ENCODE measurements at places on chromosomes 16 and 17.

- no peaks in the 10 kb centered on the region for H3K36me3 ChIP-seq
- H3K27me3 ChIP-seq, result peaks cover 20% of the 10 kb centered on the region
- H3K27ac ChIP-seq, result no peak overlapping the region
- no peaks in the 10 kb centered on the region for H3K4me1 ChIP-seq
These were observed 19.9 kb upstream of the ZC3H18 start for GRCh38 chr16:88550246-88550661.

DNA sequence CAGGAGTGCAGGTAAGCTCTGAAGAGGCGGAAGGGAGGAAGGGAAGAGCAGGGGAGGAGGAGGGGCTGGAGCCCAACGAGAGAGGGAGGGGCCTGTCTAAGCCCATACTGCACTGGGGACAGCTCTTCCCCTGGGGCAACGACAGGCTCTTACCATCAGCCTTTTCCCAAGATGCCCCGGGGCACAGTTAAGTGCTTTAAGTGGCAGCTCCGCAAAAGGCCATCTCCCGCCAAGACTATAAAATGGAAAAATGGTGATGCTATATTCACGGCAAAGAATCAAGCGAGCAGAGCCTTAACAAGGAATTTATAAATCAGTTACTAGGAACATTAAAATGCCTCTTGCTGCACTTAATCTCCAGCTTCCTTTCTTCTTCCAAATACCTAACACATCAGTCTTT is 110.2 kb upstream of the NLRP1 start:
- DNase-seq, result no peak
- peaks cover 14% of the 10 kb centered on the region for H3K27me3 ChIP-seq
- no peak overlapping the region for H3K4me3 ChIP-seq
- H3K4me1 ChIP-seq, result no peaks in the 10 kb centered on the region
- no peak overlapping the region for H3K27ac ChIP-seq

GRCh38 chr16:86277221-86277620 is 233.1 kb upstream of the FOXF1 start:
- H3K27ac ChIP-seq, result no peak overlapping the region
- DNase-seq, result no peak
- no peaks in the 10 kb centered on the region for H3K27me3 ChIP-seq
- no peak overlapping the region for H3K4me3 ChIP-seq
- no peaks in the 10 kb centered on the region for H3K36me3 ChIP-seq
- no peaks in the 10 kb centered on the region for H3K4me1 ChIP-seq

- H3K4me3 ChIP-seq, result peak overlapping the region; percentile 6
- H3K27ac ChIP-seq, result no peak overlapping the region
- peaks cover 72% of the 10 kb centered on the region for H3K36me3 ChIP-seq
- H3K27me3 ChIP-seq, result no peaks in the 10 kb centered on the region
These were observed 46.3 kb upstream of the ICAM2 start for GRCh38 chr17:64066716-64067115.

DNA sequence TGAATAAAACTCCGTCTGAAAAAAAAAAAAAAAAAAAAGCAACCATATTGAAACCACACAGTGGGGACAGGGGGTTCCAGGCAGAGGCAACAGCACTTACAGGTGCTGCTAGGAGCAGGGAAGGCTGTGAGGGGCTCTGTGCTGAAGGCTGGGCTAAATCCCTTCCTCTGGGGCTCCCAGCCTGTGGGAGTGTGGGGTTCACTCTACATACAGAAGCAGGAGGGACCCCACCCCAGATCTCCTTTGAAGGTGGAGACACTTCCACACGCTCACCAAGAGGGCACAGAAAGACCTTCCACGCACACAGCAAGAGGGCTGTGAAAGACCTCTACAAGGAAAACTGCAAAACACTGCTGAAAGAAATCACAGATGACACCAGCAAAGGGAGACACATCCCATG is 53.9 kb downstream of the USP22 start:
- H3K4me1 ChIP-seq, result peaks cover 9% of the 10 kb centered on the region
- no peak overlapping the region for H3K27ac ChIP-seq
- no peak overlapping the region for H3K4me3 ChIP-seq
- DNase-seq, result peak; percentile 10
- H3K27me3 ChIP-seq, result no peaks in the 10 kb centered on the region

DNA sequence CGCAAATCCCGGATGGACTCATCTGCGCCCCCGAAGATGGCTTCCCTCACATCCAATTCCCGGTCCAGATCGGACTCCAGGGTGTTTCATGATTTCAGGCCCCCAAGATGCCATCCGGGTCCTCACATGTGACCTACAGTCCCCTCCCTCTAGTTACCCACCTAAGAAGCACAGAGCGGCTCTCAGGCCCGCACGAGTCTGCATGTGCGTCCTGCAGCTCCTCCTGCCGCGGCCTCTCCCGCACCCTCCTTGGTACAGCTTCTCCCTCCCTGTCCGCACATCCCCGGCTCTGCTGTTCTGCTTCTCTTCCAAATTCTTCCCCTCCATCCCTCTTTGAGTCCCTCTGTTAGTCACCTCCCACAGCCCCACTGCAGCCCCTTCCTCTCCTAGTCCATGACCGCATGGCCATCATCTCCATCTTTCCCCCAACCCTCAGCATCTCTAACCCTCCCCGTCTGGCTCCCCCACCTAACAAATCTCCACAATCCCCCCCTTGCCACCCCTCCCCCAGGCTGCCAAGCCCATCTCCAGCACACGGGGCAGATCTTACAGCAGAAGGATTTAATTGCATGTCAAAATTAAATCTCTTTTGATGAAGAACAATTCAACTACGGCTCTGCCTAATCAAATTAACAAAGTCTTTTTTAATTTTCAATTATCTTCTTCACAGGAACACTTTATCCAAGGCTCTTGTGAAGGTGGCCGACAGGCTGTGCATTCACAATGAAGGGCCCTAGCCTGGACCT is 231.0 kb downstream of the RBFOX3 start:
- H3K36me3 ChIP-seq, result no peaks in the 10 kb centered on the region
- no peaks in the 10 kb centered on the region for H3K4me1 ChIP-seq
- H3K27ac ChIP-seq, result no peak overlapping the region

GRCh38 chr17:66229783-66230538 is 746 bp upstream of the APOH start:
- H3K27me3 ChIP-seq, result no peaks in the 10 kb centered on the region
- peak overlapping the region; percentile 49 for H3K27ac ChIP-seq
- H3K36me3 ChIP-seq, result no peaks in the 10 kb centered on the region
- no peak overlapping the region for H3K4me3 ChIP-seq
- no peak for DNase-seq

- no peak overlapping the region for H3K27ac ChIP-seq
- no peak overlapping the region for H3K4me3 ChIP-seq
- DNase-seq, result no peak
- H3K4me1 ChIP-seq, result peaks cover 54% of the 10 kb centered on the region
These were observed 16.7 kb downstream of the PGS1 start for GRCh38 chr17:78395155-78395554.

- H3K4me3 ChIP-seq, result no peak overlapping the region
- H3K27me3 ChIP-seq, result no peaks in the 10 kb centered on the region
These were observed 70.3 kb downstream of the YPEL2 start for GRCh38 chr17:59401725-59402124.

GRCh38 chr17:77055453-77055852 is 85.3 kb upstream of the SEC14L1 start:
- H3K27me3 ChIP-seq, result peaks cover 49% of the 10 kb centered on the region
- H3K27ac ChIP-seq, result no peak overlapping the region
- no peak overlapping the region for H3K4me3 ChIP-seq
- DNase-seq, result no peak

DNA sequence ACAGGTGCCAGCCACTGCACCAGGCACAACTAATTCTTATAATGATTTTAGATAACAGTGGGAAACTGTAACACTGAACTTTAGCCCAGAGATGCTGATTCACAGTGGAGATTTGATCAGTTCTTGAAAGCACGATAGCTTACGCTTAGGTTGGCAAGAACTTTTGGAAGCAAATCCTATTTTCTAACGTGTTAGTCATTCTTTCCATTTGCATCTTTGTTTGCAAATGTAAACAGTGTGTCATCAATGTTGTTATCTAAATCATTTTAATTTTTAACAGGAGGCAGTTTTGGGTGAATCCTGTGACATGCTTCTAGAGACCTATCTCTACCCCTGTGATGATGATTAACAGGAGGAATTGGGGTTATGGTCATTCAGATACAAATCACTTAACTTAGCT is 35.7 kb upstream of the GNA13 start:
- H3K27ac ChIP-seq, result no peak overlapping the region
- no peak overlapping the region for H3K4me3 ChIP-seq
- H3K4me1 ChIP-seq, result no peaks in the 10 kb centered on the region
- no peaks in the 10 kb centered on the region for H3K36me3 ChIP-seq
- H3K27me3 ChIP-seq, result no peaks in the 10 kb centered on the region

DNA sequence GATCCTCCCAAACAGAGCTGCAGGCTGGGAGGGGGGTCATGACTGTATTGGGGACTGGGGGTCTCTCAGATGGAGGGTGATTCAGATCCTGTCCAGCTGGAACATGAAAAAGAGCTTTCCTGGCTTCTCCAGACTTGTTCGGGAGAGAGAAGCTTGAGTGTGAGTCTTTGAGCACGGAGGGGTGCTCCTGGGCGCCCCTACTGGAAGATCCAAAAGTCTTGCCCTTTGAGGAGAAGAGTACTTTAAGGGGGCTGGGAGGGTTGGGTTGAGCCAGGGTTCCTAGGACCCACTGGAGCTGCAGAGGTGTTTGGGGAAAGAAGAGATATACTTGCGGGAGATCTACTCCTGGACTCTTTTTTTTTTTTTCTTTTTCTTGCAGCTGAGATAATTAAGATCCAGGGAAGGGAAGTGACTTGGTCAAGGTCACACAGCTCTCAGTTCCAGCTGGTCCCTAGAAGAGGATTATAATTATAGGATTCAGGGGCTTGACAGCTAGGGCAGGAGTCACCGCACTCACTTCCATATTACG is 8.4 kb downstream of the RARA start:
- H3K4me1 ChIP-seq, result peaks cover 74% of the 10 kb centered on the region
- no peaks in the 10 kb centered on the region for H3K27me3 ChIP-seq
- H3K27ac ChIP-seq, result peak overlapping the region; percentile 98
- H3K36me3 ChIP-seq, result no peaks in the 10 kb centered on the region

GRCh38 chr17:32451879-32452278 is 7.6 kb downstream of the PSMD11 start:
- peaks cover 98% of the 10 kb centered on the region for H3K36me3 ChIP-seq
- H3K27me3 ChIP-seq, result no peaks in the 10 kb centered on the region
- no peak overlapping the region for H3K27ac ChIP-seq
- no peak overlapping the region for H3K4me3 ChIP-seq

DNA sequence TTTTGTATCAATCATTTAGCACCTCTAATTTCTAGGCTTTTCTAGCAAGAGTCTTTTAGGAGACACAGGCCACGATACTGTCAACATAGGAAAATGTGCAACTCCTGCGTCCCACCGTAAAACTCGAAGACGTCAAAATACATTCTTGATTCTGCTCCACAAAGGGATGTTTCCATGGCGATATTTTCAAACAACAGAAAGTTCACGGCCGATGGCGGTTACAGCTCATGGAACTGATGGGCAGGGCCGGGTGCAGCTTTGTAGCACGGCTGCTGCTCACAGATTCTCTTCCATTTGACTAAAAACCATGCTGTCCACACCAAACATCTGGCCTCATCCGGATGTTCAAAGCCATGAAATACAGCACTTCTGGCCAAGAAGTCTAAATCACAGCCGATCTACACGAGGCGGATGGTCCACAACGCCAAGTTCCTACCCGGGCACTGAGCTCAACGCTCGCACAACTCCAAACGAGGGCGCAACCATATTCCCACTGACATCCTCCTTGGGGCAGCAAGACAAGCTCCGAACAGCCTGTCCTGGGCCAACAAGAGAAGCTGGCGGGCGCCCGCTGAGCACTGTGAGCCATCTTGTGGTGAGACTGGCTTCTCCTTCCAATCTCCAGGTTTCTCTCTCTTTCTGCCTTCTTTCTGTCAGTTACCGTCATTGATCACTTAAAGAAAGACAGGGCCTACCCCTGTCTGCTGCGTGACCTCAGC is 79.8 kb downstream of the ZNF778 start:
- DNase-seq, result no peak
- H3K27me3 ChIP-seq, result no peaks in the 10 kb centered on the region
- peaks cover 36% of the 10 kb centered on the region for H3K4me1 ChIP-seq
- no peak overlapping the region for H3K4me3 ChIP-seq

DNA sequence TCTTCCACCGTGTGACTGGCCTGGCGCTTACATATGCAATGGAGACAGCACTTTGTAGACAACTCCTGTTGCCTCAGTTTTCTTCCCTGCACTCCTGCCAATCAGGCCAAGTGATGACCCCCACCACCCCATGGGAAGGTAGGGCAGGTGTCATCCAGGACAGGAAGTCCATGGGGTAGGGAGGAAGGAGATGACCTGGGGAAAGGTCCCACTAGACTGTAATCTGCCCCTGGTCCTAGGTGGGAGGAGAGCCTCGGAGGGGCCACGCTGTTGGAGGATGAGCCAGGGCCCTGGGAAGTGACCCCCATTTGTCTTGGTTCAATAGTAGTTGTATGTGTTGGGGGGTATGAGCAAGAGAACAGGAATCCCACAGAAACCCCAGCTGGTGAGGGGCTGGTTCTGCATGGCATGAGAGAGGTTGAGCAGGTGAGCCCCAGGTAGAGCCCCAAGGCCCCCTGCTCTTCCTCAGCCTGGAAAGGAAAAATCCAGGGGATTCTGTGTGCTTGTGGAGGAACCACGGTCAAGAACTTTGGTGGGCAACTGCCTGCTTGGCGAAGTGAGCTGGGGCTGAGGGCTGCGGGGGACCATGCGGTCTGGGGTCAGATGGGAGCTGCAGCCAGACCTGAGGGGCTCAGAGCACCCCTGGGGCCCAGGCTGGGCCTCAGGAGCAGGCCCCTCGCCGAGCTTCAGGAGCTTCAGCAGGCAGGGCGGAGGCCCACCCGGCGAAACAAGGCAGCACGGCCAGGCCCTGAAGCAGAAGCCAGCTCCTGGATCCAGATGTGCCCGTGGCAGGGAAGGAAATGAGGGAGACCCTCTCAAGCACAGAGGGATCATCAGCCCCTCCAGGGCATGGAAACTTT is 50.7 kb downstream of the NT5M start:
- no peak overlapping the region for H3K27ac ChIP-seq
- no peak overlapping the region for H3K4me3 ChIP-seq
- DNase-seq, result peak; percentile 57

DNA sequence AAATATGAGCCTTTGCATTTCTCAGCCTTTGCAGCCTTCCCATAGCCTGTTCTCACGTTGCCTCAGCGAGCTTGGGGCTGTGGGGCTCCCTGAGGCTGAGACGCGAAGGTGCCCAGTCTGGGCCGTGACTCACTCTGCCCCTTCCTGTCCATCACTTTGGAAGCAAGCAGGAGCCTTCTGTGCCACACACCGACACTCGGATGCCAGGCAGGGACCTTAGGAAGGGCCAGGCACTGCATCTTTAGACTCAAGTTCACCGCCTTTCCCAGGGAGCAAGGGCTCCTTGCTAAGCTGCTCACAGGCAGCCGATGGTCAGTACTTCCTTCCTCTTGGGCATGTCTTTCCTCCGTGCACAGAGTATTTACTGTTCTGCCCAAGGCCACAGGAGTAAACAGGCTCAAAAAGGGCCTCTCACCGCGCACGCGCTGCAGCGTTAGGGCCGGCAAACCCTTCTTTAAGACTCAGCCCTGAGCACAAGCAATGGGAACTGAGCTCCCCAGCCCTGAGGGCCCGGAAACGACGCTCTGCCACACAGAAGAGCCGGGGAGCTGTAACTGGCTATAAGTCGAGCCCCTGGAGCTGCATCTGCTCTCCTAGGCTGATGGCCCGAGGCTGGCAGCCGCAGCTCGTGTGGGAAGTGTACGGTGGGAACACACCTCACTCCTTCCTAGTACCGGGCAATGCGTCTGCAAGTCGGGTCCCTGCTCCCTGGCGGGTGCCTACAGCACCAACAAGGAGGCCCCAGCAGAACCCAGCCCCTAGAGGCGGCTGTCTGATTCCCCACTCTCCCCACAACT is 7.2 kb downstream of the TIMM22 start:
- peak overlapping the region; percentile 73 for H3K27ac ChIP-seq
- peaks cover 89% of the 10 kb centered on the region for H3K36me3 ChIP-seq
- DNase-seq, result no peak
- peaks cover 66% of the 10 kb centered on the region for H3K4me1 ChIP-seq

- no peaks in the 10 kb centered on the region for H3K36me3 ChIP-seq
- H3K4me1 ChIP-seq, result peaks cover 21% of the 10 kb centered on the region
- H3K27me3 ChIP-seq, result no peaks in the 10 kb centered on the region
- no peak overlapping the region for H3K27ac ChIP-seq
These were observed 27.4 kb upstream of the SLC38A10 start for GRCh38 chr17:81322271-81323082.
